ENCODE measurements at places on chromosomes 13 and 19.

DNA sequence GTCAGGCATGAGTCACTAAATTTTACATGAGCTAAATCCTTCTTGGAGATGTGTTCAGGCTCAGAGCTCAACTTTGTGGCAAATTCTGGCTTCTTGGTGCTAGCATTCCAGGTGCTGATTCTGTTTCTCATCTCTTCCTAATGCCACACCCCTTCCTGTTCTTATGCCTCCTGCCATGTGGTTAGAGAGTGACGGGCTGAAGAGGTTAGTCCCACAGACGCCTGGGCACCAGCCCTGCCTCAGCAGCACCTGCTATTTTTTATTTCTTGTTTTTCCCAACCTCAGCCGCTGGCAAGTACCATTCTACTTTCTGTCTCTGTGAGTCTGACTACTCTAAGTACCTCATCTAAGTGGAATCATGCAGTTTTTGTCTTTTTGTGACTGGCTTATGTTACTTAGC lies 329.5 kb downstream of the KCNRG start:
- no peak for DNase-seq

DNA sequence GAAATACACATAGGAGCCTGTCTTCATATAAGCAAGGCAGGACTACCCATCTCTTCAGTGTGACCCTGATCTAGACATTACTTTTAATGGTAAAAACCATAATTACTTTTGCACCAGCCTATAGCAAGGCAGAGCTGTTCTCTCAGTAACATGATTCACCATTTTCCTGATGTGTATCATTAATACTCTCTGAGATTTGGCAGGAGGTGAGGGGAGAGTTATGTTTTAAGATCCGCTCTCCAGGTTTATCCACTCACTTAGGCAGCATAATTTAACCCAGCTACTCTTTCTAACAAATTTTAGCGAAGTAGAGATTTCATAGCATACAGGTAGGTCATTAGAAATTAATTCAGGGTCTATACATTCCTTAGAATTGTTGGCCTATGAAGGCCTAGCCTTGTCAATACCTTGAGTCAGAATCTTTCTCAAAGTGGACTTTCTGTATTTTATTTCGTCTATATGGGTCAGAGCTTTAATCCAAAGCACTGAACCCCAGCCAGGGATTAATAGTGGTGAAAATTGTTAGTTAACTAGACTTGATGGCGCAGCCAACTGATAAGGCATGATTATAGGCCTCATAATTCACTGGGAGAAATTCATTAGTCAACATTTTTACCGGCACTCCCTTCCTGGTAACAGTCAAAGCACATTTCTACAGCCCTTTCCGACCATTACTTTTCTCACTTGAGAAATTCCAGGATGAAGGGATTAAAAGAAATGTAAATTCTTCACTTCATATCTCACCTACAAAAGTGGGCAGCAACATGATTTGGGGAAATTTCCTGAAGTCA lies 955.1 kb downstream of the DIAPH3 start:
- DNase-seq = no peak

GRCh38 chr19:58531034-58531840 lies 11.6 kb upstream of the ZBTB45 start:
- no peak for DNase-seq

DNA sequence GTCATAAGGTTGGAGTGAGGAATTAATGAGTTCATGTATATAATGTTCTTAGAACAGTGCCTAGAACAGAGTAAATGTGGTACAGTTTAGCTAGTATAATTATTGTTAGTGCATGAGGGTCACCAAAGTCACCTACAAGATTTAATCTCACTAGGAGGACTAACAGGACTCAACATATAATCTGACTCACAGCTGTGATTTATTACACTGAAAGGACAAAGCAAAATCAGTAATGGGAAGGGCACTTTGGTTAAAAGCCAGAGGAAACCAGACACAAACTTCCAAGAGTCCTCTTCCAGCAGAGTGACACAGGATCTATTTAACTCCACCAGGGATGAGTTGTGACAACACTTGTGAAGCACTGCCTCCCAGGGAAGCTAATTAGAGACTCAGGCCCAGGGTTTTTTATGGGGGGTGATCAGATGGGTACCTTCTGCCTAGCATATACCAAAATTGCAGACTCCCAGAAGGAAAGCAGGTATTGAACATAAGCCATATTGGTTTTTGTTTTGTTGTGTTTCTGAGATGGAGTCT lies 341.2 kb upstream of the DACH1 start:
- no peak for DNase-seq

DNA sequence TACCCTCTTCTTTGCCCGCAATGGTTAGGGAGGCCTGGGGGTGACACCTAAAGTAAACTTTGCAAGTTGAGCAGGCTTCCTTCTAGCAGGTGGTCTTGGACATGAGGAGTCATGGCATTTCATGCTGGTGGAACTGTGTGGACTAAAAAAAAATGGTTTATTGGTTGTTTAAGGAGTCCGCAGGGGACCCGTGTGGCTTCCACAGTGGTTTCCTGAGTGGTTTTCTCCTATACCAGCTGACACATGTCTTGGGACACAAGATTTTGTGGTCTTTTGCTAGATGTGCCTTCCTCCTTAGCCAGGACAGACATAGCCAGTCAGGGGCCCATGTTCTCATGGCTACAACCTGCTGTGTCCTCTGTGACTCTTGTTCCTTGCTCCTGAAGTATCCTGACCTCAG lies 1.5 kb downstream of the ZNF543 start:
- DNase-seq = no peak

GRCh38 chr13:42348576-42348975 lies 76.6 kb downstream of the AKAP11 start:
- DNase-seq = no peak

DNA sequence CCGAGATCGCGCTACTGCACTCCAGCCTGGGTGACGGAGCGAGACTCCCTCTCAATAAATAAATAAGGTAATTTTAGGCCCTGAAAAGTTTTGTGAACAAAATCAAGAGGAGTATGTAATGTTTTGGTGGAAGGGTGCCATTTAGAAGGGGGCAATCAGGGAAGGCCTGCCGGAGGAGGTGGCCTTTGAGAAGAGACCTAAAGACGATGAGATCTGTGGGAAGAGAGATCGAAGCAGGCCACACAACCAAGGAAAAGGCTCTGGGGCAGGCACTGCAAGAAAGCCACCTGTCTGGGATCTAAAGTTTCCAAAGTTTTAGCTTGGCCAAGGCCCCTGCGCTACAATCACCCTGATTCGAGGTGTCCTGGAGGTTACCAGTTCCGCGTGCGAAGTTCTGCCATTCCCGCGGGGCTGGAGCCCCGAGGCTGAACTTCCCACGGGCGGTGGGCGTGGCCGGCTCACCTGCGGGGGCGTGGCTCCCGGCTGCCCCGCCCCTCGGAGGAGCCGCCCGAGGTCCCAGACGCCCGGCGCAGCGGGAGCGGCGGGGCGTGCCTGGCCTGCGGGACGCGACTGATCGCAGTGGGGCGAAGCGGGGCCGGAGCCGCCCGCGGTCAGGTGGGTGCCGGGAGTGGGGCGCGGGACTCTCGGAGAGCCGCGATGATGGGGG lies at the start of gene KLC3:
Gene KLC3, plus strand, starts transcription at position 519 of the 667 bp plus-strand sequence. CDS start 4,792 bp downstream, outside the sequence.
- DNase-seq = no peak

DNA sequence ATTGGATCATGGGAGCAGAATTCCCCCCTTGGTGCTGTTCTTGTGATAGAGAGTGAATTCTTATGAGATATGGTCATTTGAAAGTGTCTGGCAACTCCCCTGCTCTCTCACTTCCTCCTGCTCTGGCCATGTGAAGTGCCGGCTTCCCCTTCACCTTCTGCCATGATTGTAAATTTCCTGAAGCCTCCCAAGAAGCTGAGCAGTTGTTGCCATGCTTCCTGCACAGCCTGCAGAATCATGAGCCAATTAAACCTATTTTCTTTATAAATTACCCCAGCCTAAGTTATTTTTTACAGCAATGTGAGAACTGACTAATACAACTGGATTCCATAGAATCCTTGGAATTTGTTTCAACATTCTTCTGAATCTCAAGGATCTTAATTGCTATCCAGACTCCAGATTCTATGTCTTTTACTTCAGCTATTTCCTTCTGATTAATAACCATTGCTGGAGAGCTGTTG lies 328.1 kb downstream of the SLITRK5 start:
- peak; percentile 65 for DNase-seq

DNA sequence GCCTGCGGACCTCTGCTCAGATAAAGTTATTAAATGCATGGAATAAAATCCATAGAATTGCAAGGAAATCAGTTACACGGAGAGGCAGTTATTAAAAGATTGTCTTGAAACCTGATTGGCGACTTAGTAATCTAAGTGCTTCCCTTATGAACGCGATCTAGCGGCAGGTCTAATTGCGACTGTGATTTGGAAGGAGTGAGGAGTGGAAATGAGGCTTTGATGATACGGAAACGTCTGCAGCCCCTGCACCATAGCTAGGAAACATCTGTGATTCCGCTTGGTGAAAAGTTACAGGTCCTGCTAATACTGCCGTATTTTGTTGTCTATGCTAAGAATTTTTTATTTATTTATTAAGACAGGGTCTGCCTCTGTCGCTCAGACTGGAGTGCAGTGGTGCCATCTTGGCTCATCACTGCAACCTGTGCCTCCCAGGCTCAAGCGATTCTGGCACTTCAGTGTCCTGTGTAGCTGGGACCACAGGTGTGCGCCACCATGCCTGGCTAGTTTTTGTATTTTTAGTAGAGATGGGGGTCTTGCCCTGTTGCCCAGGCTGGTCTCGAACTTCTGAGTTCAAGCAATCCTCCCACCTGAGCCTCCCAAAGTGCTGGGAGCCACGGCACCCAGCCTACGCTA lies 887 bp downstream of the NDUFS7 start:
- no peak for DNase-seq

- DNase-seq = no peak
These were observed 56.5 kb downstream of the VAV1 start for GRCh38 chr19:6828698-6829633.

GRCh38 chr13:25046985-25047511 lies 48.9 kb upstream of the PABPC3 start:
- DNase-seq = no peak

- DNase-seq = no peak
These were observed 80.9 kb upstream of the ADGRE5 start for GRCh38 chr19:14300303-14300702.

DNA sequence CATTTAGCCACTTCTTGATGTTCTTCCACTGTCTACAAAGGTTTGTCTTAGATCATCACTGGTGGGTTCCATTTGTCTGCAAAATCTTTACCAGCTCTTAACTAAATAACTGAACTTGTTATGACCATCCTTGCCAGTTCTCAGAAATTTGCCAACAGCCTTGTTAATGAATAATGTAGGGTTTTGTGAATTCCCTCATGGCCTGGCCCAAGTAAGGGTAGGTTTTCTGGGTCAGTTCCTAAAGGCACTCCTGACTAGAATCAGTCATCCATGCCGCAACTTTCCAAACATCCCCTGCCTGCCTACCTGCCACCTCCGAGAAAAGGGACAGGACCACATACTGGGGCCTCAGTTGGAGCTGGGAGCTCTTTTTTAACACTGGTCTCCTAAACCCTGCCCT lies 4.0 kb downstream of the COL4A1 start:
- DNase-seq = no peak

GRCh38 chr13:76225815-76226489 lies 589.8 kb downstream of the LMO7 start:
- DNase-seq = no peak

- no peak for DNase-seq
These were observed 38.9 kb downstream of the TEX29 start for GRCh38 chr13:111359237-111359915.
